Stimulated activated CD8-positive, alpha-beta memory T cell treated with anti-CD3 and anti-CD28 coated beads, Interleukin-2, amount 100 ng/mL, for 1 hour (primary cell): ENCODE measurements at places on chromosomes 4 and X.

GRCh38 chrX:73615022-73615421, 52.0 kb downstream of the CHIC1 start:
- DNase-seq: no peak

GRCh38 chr4:98950925-98951324, 22.0 kb upstream of the EIF4E start:
- no peak for DNase-seq

GRCh38 chr4:109658871-109659410, 44.3 kb downstream of the CASP6 start:
- DNase-seq: no peak

GRCh38 chr4:123589301-123589700, 192.7 kb downstream of the SPRY1 start:
- no peak for DNase-seq

- no peak for DNase-seq
Measured at GRCh38 chr4:118363166-118363565, 10.4 kb upstream of the PRSS12 start.

DNA sequence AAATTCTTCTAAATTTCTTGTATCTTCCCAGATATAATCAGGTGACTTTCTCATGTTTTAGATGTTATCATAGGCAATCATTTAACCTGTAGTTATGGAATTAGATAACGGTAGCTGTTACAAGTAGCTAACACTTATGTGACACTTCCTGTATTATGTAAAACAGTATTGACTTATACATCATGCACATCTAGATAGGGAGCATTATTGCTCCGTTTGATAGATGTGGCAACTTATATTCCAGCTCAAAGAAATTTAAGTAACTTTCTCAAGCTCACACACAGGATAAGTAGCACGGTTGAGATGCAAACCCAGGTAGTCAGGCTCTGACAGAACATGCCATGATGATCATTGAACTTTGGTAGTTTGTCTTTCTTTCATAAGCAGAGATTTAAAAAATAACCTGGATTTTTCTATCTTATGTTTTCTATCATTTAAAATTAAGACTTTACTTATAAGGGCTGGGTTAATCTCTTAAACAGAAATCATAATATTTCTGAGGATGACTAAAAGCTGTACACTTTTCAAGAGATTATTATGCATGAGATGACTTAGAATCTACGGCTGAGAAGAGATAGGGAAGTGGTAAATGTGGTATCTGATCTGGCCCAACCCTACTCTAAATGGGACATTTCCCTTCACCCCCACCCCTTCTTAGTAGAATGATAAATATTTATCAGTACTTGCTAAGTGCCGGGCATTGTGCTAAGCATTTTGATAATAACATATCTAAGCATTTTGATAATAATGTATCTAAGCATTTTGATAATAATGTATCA, 69.1 kb upstream of the HPGD start:
- no peak for DNase-seq

DNA sequence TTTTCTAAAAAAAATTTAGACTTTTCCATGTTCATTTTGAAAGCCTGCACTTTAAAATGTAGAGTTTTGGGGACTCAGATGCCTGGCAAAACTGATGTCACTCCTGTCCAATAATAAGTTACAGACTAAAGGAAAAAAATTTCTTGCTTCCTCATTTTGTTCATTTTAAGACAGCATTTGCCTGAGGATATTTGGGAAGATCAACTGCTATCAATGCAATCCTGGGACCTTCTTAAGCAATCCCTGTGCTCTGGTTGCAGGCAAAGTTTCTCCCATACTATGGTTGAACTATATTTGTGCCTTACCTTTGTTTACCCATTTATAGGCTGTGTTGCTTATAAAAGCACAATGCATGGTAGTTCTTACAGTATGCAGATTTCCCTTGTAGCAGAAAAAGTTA, 280.4 kb downstream of the CFAP47 start:
- DNase-seq: no peak

DNA sequence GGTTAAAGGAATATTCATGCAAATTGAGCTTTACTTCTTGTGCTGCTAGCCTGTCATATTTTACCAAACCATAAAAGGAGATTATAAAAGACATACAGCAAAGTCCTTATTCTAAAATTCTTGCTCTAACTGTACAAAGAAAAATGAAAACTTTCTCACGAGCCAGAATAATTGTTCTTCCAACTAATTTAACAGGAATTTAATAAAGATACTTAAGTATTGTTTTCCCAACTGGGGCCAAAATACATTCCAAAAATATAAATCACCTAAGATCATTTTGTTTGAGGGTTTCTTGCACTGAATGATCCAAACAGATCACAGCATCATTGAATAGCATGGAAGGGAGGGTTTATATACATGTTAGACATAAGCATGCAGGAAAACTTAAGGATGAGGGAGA, 127.1 kb upstream of the PCDH18 start:
- no peak for DNase-seq

- no peak for DNase-seq
Measured at GRCh38 chrX:82230013-82230412, 1028.1 kb downstream of the SH3BGRL start.

DNA sequence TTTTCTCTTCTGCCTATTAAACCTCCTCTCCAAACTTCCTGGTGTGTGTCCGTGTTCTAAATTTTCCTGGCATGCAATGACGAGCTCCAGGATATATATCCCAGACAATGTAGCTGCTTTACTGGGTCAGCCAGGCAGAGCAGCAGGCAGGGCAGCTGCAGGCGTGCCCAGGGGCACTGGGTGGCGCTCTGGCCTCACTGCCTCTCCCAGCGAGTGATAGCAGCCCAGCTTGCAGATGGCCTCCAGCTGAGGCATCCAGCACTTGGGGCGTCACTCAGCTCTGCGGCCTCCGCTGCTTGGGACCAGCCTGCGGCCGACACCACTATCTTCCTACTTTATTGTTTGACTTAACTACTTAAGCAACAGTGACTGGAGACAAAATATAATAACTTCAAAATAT, 23.0 kb upstream of the UBA6 start:
- no peak for DNase-seq

DNA sequence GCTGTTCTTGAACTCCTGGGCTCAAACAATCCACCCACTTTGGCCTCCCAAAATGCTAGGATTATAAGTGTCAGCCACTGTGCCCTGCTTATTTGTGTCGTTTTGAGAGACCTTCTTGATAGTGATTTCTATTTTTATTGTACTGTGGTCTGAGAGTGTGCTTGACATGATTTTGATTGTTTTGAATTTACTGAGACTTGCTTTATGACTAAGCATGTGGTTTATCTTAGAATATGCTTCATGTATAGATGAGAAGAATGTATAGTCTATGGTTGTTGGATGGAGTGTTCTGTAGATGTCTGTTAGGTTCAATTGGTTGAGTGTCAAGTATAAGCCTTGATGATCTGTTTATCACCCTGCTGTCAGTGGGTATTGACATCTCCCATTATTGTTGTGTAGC, 789.3 kb downstream of the IL1RAPL1 start:
- DNase-seq: no peak

DNA sequence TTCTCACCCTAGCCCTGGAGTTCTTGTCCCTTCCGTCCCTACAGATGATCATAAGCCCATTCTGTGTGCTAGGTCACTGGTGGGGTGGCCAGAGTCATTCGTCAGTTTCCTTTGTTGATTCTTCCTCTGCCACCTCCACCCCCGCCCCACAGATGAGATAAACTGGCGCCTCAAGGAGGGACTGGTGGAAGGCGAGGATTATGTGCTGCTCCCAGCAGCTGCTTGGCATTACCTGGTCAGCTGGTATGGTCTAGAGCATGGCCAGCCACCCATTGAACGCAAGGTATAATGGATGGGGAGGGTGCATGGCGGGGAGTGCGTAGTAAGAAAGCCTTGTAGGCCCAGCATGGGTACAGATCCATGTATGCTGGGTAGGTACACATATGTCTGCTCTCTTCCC, 6.4 kb downstream of the USP11 start:
- DNase-seq: no peak

DNA sequence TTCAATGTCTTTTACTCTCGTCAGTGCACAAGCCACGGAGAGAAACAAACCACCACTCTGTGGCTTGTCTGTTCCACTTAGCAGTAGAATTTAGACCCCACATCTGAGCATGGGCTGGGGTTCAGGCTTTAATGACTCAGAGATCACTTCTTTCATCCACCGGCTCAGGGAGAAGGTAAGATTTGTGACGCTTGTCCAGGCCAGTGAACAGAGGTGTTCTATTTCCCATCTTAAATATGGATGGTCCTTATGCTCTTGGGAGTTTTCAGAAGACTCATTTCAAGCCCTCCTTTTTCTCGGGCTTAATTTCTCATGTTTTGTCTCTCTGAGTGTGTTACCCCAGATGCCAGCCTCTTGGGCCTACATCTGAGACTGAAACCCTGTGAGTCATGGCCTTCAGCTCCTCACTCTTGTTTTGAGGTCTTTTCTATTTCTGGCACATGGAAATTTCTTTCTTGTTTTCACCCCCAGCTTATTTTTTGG, 127.4 kb upstream of the SFRP2 start:
- DNase-seq: no peak

DNA sequence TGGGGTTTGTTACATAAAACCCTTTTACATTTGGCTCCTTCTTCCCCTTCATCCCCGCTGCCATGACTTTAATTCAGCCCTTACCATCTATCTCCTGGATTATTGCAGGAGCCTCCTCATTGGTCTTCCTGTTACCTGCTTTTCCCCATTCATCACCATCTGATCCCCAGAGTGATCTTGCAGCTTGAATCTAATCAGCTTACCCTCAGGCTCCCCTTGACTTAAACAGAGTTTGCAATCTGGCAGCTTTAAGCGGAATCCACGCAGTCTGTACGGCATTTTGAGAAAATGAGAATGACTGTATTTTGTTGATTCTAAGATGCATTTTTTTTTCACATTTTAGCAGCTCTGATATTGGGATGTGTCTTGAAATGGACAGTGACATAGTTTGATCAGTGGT, 14.9 kb upstream of the PPEF1 start:
- DNase-seq: no peak

GRCh38 chrX:154775419-154776349, 13.0 kb downstream of the DKC1 start:
- no peak for DNase-seq

DNA sequence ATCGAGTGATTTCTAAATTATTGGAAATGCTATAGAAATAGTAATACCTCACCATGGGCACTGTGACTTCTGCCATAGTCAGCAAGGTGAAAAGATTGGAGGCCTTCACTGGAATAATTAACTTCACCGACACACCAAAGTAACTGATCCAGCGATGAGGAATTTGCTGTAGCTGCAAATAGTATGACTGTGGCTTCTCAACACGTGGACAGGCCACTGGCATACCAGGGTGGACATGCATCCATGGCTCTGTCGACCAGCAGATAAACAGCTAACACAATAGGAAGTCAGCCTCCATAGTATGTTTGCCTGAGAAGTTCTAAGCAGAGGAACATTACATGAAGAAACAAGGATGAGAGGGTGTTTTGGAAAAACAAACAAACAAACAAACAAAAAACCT, 10.9 kb upstream of the FAT4 start:
- no peak for DNase-seq

- DNase-seq: no peak
Measured at GRCh38 chrX:55908661-55909212, 191.2 kb downstream of the RRAGB start.

- DNase-seq: no peak
Measured at GRCh38 chr4:115054836-115055235, 58.6 kb downstream of the NDST4 start.

- DNase-seq: no peak
Measured at GRCh38 chrX:101415180-101416145, 7.4 kb downstream of the HNRNPH2 start.

DNA sequence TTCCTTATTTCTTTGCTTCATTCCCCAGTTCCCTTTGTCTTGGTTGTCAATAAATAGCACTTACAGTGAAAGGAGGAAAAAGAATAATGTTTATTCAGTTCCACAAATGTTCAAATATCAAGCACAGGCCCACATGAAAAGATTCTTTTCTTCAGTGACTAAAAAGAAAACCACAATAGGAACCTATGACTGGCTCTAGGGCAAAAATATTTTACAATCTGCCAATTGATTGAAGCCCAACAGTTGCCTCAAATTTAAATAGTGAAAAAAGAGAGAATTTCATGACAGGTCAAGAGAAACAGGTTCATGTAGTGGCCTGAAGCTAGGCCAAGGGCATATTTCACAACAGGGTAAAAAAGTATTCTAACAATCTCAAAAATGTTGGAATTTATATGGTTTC, 553.8 kb downstream of the CENPC start:
- DNase-seq: no peak

DNA sequence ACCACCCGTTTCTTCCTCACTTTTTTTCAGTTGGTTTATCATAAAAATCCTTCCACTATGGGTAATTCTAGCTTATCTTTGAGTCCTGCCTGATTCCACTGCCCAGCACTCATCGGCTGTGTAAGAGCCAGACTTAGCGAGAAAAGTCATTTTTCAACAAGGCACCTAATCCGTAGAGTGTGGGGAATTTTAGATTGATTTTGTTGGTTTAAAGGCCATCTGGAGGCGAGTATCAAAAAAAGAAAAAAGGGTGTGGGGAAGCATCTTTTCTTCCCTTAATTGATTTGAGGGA, 134.4 kb downstream of the TET2 start:
- no peak for DNase-seq

GRCh38 chrX:129719931-129720530, 18.7 kb upstream of the XPNPEP2 start:
- no peak for DNase-seq

- no peak for DNase-seq
Measured at GRCh38 chr4:173288698-173289352, 45.3 kb downstream of the HMGB2 start.

- DNase-seq: no peak
Measured at GRCh38 chrX:138664466-138664865, 47.1 kb downstream of the FGF13 start.

GRCh38 chr4:157315968-157316367, 95.4 kb downstream of the GRIA2 start:
- no peak for DNase-seq

DNA sequence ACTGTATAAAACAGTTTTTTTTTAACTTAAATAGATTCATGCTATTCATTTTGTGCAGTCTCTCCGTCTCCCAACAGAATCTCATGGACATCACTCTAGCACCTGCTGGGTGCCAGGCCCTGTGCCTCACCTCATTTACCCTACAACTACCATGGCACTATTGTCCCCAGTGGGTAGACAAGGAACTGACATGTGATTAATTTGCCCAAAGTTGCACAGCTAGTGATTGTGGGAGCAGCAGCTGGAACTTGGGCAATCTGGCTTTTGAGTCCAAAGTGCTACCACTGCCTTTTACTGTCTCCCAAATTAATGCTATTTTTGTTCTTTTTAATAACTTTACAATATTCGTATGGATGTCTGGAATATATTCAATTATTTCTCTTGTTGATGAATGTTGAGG, 11.2 kb upstream of the PGRMC2 start:
- DNase-seq: no peak

DNA sequence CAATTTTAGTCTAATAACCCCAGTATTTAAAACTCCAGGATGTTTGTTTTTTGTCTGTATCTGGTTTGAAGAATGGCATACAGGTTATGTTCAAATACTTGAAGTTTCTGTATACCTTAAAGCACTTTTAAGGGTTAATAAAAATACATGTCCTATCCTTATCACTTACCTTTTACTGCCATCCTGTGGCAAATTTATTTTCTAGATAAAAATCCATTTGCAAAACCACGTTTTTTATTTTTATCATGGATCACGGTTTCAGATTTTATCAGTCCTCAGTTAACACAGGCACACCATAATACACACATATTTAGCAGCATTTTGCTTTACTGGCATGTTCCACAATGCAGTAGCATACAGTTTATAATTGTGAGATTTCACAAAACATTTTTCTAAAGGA, 113.3 kb upstream of the H2AZ1 start:
- DNase-seq: no peak

GRCh38 chr4:68079928-68080327, 49.7 kb downstream of the TMPRSS11F start:
- no peak for DNase-seq

- no peak for DNase-seq
Measured at GRCh38 chr4:41280010-41280409, 23.3 kb downstream of the UCHL1 start.
